Fibroblast of villous mesenchyme (primary cell): ENCODE measurements at places on chromosomes 11 and 22. TPM values are rescaled to one million over a fixed set of nuclear protein-coding genes. Genes with fewer than 3 reads are reported as not detected.

- no peak for DNase-seq
Measured at GRCh38 chr11:92580908-92581307, 356.3 kb downstream of the FAT3 start.

DNA sequence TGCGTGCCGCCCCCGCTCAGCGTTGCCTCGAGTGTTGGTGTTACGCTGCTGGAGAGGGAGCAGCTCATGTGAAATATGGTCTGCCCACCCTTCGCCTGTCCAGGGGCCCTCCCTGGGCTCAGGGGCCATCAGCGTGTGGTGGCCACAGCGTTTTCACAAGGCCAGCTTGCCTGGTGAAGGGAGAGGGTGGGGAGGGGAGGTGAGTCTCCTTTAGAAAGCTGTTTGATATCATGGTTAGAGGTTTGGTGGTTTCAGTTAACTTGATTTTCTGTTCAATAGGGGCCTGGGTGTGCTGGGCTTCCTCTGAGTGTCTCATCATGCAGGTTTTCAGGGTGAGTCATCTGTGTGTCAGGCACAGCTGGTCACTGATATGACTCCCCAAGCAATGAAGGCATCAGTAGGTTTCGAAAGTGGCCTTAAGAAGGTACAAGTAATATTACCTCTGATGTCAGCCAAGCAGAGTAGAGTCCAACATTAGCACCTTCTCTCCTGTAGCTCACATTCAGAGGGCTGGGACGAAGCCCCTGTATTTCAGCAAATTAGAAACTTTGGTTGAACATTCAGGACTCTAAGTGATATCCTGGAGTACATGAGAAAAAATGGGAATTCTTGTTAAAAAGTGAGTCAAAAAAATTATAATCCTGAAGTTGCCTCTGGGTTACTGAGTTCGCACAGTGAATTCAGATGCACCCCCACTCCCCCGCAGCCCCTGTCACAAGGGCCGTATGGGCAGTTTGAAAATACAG lies 172.5 kb downstream of the TBC1D22A start:
- peak; percentile 97 for DNase-seq

- DNase-seq = no peak
Measured at GRCh38 chr11:131038597-131038996, 122.3 kb upstream of the SNX19 start.

Gene ST3GAL4
- total RNA-seq = 16.8 and 17.1 TPM in 2 replicates

- no peak for DNase-seq
Measured at GRCh38 chr11:74037309-74037708, 28.4 kb upstream of the UCP3 start.

- DNase-seq = peak; percentile 28
Measured at GRCh38 chr22:19766511-19767426, 6.2 kb downstream of the TBX1 start.

- peak; percentile 78 for DNase-seq
Measured at GRCh38 chr11:130636722-130637464, 188.4 kb downstream of the ADAMTS15 start.

DNA sequence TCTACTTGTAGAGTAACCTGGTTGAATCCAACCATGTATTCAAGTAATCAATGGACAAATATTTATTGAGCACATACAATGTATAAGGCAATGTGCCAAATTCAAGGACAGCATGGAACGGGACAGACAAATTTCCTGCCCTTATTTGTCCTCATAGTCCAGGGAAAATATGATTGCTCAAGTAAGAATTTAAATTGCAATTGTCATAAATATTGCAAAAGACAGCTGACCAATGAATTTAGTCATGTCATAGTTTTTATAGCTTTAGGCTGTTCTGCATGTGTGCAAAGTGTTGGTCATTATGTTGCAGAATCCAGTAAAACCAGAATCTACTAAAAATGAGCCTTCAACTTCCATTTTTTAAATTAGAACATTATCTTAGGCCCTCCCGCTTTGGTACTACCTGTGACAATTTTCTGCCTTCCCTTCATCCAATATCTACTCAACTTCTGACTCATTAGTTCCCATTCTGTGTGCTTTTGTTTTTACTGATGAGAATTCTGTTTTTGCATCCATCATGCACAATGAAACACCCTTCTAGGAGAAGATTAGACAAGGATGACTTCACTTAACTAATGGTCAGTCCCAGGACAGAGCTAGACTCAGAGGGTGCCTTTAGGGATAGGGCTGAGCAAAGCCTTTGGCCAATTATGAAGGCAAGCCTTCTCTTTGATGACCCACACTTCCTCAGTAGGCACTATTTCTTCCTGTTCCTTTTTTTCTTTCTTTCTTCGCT lies 45.8 kb upstream of the FIBIN start:
- DNase-seq = peak; percentile 77

Gene MS4A6E
- total RNA-seq = not detected in 2 replicates

GRCh38 chr11:3080104-3080503 lies 22.9 kb upstream of the CARS1 start:
- DNase-seq = no peak

DNA sequence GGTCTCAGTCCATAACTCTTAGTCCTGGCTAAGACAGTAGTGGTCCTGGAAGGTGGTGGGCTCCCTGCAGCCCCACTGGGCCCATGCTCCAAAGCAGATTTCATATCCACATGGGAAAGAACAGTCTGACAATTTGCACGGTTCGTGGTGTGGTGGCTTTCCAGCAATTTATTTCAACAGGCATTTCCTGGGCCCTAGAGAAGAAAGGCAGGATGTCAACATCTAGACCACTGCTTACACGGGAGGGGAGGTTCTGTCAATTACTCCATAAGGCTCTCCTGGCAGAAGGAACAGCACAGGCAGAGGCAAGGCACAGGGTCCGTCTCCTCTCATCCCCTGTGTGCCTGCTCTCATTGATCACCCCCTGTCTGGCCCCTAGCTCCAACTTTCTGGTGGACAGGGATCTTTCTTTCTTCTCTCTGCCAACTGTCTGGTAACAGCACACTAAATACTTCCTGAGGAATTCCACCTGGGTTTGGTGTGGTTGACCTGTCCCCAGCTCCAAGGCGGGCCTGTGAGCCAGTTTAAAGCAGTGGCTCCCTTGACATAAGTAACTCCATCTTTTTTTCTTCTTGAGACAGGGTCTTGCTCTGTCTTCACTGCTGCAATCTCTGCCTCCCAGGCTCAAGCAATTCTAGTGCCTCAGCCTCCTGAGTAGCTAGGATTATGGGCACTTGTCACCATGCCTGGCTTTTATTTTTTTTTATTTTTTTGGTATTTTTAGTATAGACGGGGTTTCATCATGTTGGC lies 5.1 kb upstream of the A4GALT start:
- DNase-seq = peak; percentile 34

Gene ANO9
- total RNA-seq = not detected in 2 replicates
